ENCODE measurements at places on chromosomes 3 and 15. TPM values are rescaled to one million over a fixed set of nuclear protein-coding genes. Genes with fewer than 3 reads are reported as not detected.
A peak's percentile ranks its signal among the peaks of the same experiment; 100 is the strongest.

GRCh38 chr3:130934442-130935089, 40.7 kb downstream of the ATP2C1 start:
- DNase-seq, result no peak

DNA sequence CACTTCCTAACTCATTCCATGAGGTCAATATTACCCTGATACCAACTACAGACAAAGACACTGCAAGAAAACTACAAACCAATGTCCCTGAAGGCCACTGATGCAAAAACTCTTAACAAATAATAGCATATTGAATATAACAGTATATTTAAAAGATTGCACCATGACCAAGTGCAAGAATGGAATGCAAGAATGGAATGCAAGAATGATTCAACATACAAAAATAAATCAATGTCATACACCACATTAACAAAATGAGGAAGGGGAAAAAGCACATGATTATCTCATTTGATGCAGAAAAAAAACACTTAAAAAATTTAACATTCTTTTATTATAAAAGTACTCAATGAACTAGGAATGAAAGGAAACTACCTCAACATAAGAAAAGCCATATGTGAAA, 463.1 kb upstream of the NECTIN3 start:
- DNase-seq, result no peak

- DNase-seq, result no peak
Observed at GRCh38 chr15:62608369-62608768, 434.2 kb upstream of the TPM1 start.

DNA sequence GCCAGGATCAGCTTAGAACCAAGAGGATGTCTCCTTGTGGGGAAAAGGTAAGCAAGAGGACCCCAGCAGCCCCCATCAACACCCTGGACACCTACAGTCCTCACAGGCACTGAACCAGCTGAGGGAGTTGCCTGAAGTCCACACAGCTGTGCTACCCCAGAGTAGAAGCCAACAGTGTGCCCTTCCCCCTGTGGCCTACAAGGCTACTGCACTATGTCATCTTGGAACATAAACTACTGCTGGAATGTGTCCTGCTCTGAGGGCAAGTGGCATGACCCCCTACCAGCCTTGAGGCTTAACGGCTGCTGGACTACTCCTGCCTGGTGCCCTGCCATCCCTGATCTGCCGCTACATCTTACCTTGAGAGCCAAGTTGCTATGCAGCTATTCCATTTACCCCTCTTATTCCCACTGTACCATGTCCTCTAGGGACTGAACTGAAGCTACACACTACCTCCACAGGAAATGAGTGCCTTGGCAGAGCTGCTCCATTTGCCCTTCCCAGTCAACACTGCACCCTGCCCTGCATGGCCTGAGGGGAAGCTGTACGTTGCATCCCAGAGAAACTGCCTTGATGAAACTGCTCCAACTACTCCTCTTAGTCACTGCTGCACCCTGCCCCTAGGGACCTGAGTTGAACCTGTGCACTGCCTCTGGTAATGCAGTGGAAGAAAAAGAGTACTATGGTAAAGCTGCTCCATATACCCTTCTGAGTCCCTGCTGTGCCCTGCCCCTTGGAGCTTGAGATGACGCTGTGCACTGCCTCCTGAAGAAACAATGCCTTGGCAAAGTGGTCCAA, 40.2 kb upstream of the ATP13A5 start:
- DNase-seq, result no peak

DNA sequence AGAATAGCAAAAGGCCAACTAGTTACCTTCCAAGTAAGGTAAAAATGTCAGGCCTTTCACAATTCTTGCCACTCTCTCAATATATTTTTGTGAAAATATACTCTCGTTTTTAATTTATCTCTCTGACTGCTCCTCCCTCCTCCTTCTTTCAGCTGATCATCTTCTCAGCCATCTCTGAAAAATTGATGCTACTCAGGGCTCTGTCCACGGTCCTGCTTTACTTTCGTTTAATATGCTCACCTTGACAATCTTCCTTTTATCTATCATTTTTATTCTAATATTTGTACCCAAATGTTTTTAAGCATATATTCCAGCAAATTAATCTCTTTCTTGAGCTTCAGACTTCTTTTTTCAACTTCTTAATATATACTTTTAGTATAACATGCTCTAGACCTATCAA, 1362.1 kb downstream of the ROBO1 start:
- DNase-seq, result no peak

- DNase-seq, result no peak
Observed at GRCh38 chr3:180036671-180037455, at the start of gene PEX5L. TSS of gene PEX5L (minus strand) at chr3:180036937. CDS start at chr3:180036599, 338 bp downstream.

DNA sequence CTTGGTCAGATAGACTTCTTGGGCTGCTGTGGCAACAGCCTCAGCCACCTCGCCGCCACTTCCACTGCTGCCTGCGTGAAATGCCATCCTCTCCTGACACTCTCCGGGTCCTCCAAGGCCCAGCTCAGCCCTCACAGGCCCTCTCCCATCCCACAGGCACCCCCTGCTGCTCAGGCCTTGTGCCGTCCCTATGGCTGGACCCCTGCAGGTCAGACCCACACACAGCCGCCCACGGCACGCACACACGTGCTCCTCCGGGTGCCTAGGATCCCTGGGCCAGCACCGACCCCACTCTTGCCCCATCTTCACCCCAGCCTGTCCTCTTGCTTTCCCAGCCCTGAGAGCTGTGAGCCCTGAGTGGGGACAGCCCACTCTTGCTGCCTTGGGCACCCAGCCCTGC, 19.7 kb downstream of the CFAP100 start:
- DNase-seq, result no peak

DNA sequence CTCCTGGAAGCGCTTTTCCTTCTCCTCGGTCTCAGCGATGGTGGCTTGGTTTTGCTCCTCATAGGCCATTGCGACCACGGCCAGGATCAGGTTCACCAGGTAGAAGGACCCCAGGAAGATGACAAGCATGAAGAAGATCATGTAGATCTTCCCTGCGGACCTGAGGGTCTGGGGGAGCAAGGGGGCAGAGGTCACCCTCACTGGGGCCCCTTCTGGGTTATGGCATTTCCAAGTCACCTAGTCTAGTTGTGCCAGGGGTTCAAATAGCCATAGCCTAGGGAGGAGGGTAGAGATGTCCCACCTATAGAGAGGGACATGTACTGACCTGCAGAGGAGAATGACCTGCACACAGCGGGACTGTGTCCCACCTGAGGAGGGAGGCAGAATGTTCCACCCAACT, 43.5 kb downstream of the SCN5A start:
- no peak for DNase-seq

DNA sequence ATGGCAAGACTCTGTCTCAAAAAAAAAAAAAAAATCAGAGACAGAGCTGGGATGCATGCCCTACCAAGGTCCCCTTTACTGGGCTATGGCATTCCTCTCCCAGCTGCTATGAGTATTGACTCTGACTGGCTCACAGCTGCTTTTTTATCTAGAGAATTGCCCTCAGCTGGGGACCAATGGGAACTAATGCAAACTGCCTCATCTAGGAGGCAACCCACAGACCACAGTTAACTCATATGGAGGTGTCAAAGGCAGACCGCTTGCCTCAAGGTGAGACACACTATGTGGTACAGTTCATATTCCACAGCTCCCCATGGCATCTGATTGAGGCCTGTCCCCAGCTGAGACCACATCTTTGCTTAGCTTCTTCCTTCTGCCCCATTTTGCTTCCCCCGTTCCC, 183.5 kb upstream of the EOMES start:
- DNase-seq, result no peak

- DNase-seq, result peak; percentile 85
Observed at GRCh38 chr3:185986198-185986777, 48.5 kb upstream of the TRA2B start.

The EFCC1 gene
- 2.7 TPM for total RNA-seq

The PIK3CB gene
- 48.5 TPM for total RNA-seq

The SHC4 gene
- total RNA-seq, result 2.3 TPM

The IL1RAP gene
- total RNA-seq, result 27.1 TPM

The CCRL2 gene
- total RNA-seq, result 0.46 TPM

The ERICH6 gene
- not detected for total RNA-seq
